ENCODE measurements at places on chromosomes 6 and 20.

- DNase-seq, result no peak
Measured at GRCh38 chr6:109799664-109800063, 108.6 kb downstream of the FIG4 start.

GRCh38 chr20:10075606-10076005 lies 40.8 kb downstream of the ANKEF1 start:
- no peak for DNase-seq

DNA sequence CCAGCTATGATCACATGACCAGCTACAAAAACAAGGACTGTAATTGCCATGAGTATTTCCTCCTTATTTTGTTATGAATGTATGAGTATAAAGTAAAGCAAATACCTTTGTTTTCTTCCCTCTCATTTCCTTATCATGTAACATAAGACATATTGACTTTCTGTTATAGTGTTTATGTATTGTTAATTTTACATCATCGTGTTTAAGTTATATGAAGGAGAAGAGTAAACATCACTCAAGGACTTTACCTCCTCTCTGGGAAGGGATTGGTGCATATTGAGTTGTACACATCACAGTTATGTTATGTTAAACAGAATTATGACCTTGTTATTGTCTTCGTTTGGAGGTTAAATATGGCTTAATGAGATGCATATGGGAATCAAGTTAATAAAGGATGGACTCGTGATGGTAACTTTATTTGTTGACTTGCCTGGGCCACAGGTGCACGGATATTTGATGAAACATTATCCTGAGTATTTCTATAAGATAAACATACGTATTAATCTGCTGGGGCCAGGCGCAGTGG lies 57.3 kb upstream of the CNKSR3 start:
- no peak for DNase-seq

DNA sequence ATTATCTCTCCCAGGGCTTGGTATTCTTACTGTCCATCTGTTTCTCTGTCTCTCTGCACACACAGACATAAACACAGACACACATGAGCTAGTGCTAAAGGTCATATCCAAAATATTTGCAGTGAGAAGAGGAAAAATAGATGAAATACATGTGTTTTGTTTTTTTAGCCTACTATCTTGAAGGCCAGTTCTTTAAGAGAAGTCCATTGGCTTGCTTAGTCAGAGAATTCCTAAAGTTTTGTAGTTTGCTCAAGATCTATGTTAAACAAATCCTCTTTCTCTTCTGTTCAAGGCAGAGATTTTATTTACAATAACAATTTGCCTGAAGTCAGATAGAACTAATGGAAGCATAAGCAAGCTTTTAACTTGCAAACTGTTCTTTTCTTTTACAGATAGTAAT lies 120.0 kb upstream of the AKIRIN2 start:
- no peak for DNase-seq

DNA sequence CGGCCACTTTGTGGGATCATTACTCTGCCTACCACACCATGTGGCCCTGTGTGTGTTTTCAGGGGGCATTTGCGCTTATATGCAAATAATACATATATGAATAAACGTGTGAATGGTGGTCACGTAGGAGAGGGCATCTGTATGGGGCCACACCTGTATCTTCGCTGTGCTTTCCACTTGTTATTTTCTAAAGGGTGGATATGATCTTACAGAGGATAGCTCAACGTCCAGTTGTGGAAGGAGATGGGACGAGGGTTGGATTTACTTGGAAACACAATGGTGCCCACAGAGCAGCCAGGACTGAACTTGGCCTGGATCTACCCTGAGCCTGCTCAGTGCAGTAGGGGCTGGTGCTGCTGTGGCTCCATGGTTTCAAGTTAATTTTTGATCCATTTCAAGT lies 93.3 kb downstream of the YTHDF1 start:
- DNase-seq, result no peak

GRCh38 chr20:34871966-34872621 lies 562 bp downstream of the GGT7 start:
- no peak for DNase-seq

- DNase-seq, result no peak
Measured at GRCh38 chr20:19706463-19706862, 51.6 kb upstream of the RIN2 start.

DNA sequence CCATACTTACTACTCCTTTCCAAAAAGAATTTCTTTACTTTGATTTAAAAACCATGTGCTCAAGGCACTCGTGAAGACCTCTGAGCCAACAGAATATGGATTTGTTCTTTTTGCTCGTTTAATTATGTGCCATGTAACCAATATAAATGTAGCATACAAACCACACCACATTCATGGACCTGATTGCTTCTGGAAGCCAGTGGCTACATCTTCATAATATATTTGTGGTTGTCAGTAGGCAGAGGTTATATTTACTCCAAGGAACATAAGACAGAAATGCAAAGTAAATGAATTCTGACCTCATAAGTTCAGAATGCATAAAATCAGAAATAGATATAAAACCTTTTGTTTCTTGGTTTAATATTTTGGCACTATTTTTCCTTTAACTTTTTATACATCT lies 373.0 kb downstream of the HDGFL1 start:
- DNase-seq, result no peak

DNA sequence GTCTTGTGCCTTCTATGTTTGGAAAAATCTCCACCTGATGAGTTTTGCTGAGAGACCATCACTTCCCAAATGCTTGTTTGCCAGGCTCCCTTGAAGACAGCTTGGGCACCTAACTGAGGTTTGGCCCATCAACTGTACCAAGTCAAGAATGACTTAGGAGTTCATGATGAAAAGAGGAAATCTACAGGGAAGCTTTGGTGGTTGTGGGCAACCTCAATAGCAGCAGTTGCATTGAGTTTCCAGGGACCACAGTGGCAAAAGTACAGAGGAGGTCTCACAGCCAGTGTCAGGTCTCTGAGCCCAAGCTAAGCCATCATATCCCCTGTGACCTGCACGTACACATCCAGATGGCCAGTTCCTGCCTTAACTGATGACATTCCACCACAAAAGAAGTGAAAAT lies 49.7 kb upstream of the PHACTR1 start:
- DNase-seq, result no peak

GRCh38 chr20:48451401-48451800 lies 376.4 kb downstream of the PREX1 start:
- no peak for DNase-seq

DNA sequence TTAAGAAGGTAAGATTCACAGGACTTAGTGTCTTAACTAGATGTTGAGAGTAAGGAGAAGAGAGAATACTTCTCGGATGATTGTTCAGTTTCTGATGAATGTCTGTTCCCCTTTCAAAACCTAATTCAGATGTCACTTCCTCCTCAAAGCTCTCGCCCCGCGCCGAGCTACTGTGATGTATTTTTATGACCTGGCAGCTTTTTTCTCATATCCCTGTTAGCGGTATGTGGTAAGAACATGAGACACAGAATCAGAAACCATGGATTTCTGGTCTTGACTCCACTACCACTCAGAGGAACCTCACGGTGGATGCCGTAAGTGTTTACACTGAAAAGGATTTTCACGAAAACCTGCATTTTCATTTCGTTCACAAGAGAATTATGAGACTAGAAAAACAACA lies 48.4 kb downstream of the CEP43 start:
- DNase-seq, result peak; percentile 49

DNA sequence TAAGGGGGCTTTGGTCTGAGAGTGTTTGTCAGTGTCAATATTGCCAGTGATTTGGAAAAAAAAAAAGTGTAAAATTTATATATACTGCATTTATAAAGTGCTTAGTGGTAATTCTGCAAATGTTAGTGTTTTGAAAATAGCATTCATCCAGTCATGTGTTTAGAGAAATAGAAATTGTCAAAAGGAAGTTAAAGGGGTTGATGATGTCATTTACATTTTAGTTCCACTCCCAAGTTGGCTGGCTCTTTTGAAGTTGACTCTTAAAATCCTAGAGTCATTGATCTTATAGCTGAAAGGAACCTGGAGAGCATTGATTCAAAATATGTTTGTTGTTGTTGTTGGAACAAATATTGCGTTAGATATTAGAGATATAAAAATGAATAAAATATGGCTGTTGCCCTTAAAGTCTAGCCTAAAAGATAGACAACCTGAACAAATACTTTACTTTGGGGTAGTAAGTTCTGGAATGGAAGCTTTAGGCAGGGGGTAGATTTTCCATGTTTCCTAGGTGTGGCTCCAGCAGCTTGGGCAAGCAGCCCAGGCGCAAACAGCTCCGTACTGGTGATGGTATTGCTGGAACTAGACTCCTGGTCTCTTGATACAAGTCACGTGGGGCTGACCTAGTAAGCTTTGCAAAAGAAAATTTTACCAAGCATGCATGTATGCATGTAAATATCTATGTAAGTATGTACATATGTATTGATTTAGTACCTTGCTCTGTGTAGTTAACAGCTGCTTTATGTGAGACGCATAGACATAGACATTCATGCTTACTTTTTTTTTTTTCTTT lies 46.3 kb downstream of the HIVEP1 start:
- no peak for DNase-seq

DNA sequence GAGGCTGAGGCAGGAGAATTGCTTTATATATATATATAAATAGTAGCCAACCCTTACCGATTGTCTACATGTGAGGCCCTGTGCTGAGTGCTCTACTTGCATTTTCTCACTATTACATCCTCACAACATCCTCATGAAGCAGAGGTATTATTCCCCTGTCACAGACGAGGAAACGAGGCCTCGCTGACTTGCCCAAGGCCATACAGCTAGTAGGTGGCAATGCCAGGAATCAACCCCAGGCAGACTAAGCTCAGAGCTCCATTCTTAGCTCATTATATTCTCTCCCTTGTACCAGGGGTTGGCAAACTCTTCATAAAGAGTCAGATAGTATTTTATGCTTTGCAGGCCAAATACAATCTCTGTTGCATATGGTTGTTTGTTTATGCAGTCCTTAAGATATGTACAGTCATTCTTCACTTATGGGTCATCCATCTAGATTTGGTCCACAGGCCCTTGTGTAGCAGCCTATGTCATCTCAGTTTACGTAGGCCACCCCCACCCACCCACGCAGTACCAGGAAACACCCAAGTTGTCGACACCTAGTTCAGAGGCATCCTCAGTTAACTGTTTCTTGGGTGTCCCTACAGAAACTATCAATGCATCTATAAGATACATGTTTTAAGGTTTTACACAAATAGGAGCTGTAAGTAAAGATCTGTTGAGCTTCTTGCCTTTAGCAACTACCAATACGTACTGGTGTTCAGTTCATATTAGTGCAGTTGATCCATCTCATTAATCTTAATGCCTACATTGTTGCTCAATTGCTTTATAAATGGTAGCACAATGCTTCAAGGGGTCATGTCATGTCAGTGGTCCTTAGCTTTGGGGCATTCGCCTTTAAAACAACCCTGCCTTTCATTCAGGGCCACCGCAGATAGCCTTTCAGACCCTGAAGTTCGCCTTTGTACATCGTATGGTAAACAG lies 3.0 kb downstream of the CASS4 start:
- no peak for DNase-seq

DNA sequence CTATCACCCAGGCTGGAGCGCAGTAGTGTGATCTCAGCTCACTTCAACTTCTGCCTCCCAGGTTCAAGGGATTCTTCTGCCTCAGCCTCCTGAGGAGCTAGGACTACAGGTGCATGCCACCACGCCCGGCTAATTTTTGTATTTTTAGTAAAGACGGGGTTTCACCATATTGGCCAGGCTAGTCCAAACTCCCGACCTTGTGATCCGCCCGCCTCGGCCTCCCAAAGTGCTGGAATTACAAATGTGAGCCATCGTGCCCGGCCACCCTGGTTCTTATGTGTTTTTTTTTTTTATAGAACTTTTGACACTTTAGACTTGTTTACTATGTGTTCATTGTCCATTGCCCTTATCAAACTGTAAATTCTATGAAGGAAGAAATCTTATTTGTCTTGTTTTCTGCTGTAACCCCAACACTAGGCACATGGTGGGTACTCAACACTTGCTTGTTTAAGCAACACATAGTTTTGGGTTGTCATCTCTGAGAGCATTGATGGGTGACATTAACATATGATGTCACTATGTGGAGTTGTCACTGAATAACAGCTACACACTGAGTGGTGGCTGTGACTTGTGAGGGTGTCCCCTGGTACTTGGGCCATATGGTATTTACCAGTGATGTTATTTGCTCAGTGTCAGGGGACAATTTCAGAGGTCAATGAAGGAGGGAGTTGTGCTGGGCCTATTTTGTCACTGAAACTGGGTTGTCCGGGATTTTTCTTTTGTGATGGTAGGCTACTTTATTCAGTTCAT lies 1.5 kb upstream of the PXMP4 start:
- no peak for DNase-seq

- DNase-seq, result peak; percentile 37
Measured at GRCh38 chr6:15365273-15365687, 119.4 kb downstream of the JARID2 start.

DNA sequence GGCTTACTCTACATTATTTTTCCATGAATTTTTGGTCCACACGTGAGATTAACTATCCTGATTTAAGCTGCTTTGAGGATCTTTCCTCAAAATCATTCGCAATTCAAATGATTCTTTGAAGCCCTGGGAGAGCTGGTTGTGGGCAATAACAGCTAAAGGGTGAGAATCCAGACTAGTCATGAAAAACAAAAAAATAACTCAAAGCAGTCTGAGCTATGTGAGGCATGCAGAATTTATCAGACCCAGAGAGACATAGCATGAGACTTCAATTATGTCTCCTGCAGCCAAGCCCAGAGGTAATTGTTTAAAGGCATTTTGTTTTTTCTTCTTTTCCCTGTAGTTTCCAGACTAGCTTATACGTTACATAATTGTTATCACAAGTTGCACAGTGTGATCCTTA lies 517.3 kb upstream of the PTCHD4 start:
- no peak for DNase-seq

GRCh38 chr6:17015144-17015543 lies 86.7 kb upstream of the STMND1 start:
- DNase-seq, result no peak

- no peak for DNase-seq
Measured at GRCh38 chr6:23036406-23036983, 467.1 kb downstream of the HDGFL1 start.

DNA sequence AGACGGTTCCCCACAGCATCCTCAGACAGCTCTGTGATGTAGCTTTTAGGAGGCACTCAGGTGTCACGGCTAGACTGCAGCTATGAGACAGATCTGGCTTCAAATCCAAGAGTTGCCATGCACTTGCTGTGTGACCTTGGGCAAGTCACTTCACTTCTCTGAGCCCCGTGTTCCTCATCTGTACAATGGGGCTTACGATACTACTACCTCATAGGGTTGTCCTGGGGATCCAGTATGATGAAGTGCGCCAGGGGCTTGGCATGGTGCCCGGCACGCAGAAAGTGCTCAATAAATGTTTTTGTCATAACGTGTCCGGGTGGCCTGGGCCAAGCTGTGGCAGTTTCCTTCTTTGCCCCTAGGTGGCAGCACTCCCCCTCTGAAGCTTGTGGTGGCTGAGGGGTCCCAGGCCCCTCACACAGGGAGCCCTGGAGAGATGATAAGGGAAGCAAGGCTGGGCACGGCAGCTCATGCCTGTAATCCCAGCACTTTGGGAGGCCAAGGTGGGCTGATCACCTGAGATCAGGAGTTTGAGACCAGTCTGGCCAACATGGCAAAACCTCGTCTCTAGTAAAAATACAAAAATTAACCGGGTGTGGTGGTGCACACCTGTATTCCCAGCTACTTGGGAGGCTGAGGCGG lies 19.1 kb upstream of the CHMP4B start:
- peak; percentile 63 for DNase-seq

Measured in activated CD4-positive, CD25-positive, alpha-beta regulatory T cell treated with anti-CD3 and anti-CD28 coated beads, Interleukin-2, amount 50 U/mL, for 72 hours (primary cell).